ENCODE measurements at places on chromosomes 4 and X. TPM values are rescaled to one million over a fixed set of nuclear protein-coding genes. Genes with fewer than 3 reads are reported as not detected.

- no peak overlapping the region for H3K27ac ChIP-seq
- no peak overlapping the region for H3K4me3 ChIP-seq
- no peaks in the 10 kb centered on the region for H3K4me1 ChIP-seq
- no peaks in the 10 kb centered on the region for H3K36me3 ChIP-seq
- DNase-seq = no peak
These were observed 15.6 kb downstream of the XKRX start for GRCh38 chrX:100913111-100913510.

- no peak overlapping the region for H3K4me3 ChIP-seq
- H3K36me3 ChIP-seq = no peaks in the 10 kb centered on the region
- H3K27ac ChIP-seq = no peak overlapping the region
- no peak for DNase-seq
- peaks cover 5% of the 10 kb centered on the region for H3K4me1 ChIP-seq
- H3K27me3 ChIP-seq = no peaks in the 10 kb centered on the region
These were observed 209.1 kb upstream of the FAT1 start for GRCh38 chr4:186932631-186933187.

DNA sequence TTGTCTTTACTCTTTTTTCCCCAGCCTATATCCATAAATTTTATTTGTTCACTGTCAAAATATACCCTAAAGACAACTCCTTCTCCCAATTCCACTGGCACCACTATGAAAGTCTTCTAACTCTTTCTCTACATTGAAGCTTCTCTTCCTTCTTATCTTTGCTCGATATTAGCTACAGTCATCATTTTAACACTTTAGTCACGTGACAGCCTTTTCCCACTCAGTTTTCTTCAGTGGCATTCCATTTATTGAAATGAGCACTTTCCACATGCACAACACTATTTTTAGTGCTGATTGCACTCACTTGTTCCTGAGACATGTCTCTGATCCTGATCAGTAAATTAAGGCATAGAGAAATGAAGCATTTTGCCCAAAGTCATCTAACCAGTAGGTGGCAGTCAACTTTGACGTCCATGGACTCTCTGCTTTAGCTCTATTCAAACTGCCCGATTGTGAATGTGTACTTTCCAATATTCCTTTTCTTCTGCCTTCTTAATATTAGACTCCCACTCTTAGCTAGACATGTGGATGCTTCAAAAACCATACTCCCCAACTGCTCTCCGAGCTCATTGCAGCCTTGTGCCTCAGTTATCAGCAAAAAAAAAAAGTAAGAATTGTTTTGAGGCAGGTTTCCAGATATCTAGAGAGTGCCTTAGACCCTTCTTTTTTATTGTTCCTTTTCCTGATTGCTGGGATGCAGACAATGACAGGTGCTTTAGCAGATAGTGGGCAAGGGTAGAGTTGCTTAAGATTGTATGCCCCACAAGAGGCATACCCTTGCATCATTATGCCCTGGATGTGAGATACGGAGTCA lies 394.4 kb upstream of the ADGRL3 start:
- H3K27me3 ChIP-seq = no peaks in the 10 kb centered on the region
- peaks cover 3% of the 10 kb centered on the region for H3K4me1 ChIP-seq
- no peaks in the 10 kb centered on the region for H3K36me3 ChIP-seq
- DNase-seq = no peak

DNA sequence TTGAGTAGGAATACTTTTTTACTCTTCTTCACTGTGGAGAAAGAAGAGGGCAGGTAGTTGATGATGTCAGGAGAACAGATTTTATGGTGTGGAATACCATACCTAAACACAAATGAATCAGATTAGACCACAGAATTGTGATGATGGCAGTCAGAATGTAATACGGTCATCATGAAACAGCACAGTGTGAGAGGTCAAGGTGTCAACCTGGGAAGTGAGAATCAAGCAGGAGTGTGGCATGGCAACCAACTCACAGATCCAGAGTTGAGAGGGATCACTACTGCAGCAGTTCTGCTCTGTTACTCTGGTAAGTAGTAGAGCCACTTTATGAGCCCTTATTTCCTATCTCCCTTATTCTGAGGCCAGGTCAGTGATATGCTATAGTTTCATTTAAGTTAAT lies 27.7 kb downstream of the METTL14 start:
- no peaks in the 10 kb centered on the region for H3K4me1 ChIP-seq
- H3K36me3 ChIP-seq = peaks cover 4% of the 10 kb centered on the region
- no peak overlapping the region for H3K4me3 ChIP-seq
- DNase-seq = no peak
- no peak overlapping the region for H3K27ac ChIP-seq
- H3K27me3 ChIP-seq = no peaks in the 10 kb centered on the region

DNA sequence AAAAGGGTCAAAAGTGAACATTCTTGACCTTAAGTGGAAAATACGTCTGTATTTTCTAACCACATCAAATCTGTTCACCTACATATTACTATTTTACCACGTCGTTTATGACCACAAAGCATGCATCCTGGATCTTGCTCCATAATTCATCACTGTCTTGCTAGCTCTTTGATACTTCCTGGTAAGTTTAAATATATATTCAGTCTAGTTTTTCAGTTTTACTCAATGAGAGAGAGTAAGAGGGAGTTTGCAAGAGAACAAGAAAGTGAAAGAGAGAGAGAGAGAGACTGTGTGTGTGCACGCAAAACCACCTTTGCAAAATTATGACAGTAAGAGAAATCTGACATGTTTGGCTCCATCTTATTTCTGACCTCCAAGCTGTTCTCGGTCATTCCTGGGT lies 173.7 kb upstream of the GALNTL6 start:
- no peak overlapping the region for H3K4me3 ChIP-seq
- no peak overlapping the region for H3K27ac ChIP-seq
- no peaks in the 10 kb centered on the region for H3K36me3 ChIP-seq
- no peak for DNase-seq
- no peaks in the 10 kb centered on the region for H3K4me1 ChIP-seq
- H3K27me3 ChIP-seq = no peaks in the 10 kb centered on the region

DNA sequence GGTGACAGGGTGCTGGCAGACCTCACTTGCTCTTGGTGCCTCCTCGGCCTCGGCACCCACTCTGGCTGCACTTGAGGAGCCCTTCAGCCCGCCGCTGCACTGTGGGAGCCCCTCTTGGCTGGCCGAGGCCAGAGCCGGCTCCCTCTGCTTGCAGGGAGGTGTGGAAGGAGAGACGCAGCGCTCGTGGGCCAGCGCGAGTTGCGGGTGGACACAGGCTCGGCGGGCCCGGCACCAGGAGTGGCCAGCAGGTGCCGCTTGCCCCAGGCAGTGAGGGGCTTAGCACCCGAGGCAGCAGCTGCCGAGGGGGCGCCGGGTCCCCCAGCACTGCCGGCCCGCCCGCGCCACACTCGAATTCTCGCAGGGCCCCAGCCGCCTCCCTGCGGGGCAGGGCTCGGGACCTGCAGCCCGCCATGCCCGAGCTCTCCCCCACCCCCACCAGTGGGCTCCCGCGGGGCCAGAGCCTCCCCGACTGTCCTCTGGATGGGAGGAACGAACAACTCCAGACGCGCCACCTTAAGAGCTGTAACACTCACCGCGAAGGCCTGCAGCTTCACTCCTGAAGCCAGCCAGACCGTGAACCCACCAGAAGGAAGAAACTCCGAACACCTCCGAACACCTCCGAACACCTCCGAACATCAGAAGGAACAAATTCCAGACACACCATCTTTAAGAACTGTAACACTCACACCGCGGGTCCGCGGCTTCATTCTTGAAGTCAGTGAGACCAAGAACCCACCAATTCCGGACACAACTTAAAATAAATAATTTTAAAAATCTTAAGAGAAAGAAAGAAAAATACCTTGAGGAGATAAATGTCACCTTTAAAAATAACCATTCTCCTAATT lies 311.1 kb upstream of the SLC7A11 start:
- no peak for DNase-seq
- H3K27ac ChIP-seq = no peak overlapping the region
- H3K36me3 ChIP-seq = no peaks in the 10 kb centered on the region
- no peak overlapping the region for H3K4me3 ChIP-seq
- H3K4me1 ChIP-seq = peaks cover 2% of the 10 kb centered on the region
- H3K27me3 ChIP-seq = no peaks in the 10 kb centered on the region

DNA sequence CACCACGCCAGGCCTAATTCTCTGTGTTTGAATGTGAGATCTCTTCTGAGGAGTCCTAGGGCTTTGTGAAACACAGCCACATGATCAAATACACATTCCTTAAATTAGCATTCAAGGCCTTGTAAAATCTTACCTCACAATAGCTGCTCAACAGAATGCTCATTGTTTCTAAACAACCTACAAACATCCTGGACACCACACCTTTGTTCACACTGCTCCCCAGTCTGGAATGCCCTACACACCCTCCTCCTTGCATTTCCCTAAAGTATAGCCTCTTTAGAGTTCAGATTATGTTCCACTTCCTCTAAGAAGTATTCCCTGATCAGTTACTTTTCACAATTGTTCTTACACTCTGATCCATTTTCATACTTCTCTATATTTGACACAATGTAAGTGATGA lies 110.6 kb downstream of the AGTR2 start:
- no peaks in the 10 kb centered on the region for H3K36me3 ChIP-seq
- no peaks in the 10 kb centered on the region for H3K27me3 ChIP-seq
- no peak for DNase-seq
- no peak overlapping the region for H3K27ac ChIP-seq

DNA sequence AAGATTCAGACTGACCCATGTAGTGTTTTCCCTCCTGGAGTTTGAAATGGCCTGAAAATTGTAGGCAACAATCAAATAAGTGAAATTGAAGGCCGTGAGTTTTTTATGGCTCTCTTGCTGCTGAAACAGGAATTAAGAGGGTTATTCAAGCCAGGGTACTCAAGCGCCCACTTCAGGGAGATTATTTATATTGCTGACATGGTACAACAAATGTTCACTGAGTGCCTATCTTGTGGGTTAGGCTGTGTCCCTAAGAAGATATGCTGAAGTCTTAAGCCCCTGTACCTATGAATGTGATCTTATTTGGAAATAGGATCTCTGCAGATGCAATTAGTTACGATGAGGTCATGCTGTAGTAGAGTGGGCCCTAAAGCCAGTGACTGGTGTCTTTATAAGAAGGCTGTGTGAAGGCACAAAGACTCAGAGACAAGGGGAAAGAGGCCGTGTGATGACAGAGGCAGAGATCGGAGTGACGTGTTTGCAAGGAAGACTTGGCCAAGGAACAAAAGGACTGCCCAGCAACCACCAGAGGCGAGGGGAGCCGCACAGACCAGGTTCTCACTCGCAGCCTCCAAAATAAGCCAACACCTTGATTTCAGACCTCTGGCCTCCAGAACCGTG lies 72.9 kb downstream of the MED28 start:
- no peak overlapping the region for H3K4me3 ChIP-seq
- H3K27me3 ChIP-seq = no peaks in the 10 kb centered on the region
- DNase-seq = no peak
- H3K4me1 ChIP-seq = no peaks in the 10 kb centered on the region
- H3K27ac ChIP-seq = no peak overlapping the region
- H3K36me3 ChIP-seq = no peaks in the 10 kb centered on the region

- peaks cover 3% of the 10 kb centered on the region for H3K36me3 ChIP-seq
- no peaks in the 10 kb centered on the region for H3K4me1 ChIP-seq
- H3K27me3 ChIP-seq = no peaks in the 10 kb centered on the region
- no peak overlapping the region for H3K27ac ChIP-seq
- no peak for DNase-seq
These were observed 93.0 kb upstream of the STS start for GRCh38 chrX:7054219-7055216.

GRCh38 chr4:173074501-173074946 lies 94.1 kb upstream of the GALNT7 start:
- H3K27ac ChIP-seq = no peak overlapping the region
- H3K36me3 ChIP-seq = no peaks in the 10 kb centered on the region
- H3K4me1 ChIP-seq = no peaks in the 10 kb centered on the region
- DNase-seq = no peak

DNA sequence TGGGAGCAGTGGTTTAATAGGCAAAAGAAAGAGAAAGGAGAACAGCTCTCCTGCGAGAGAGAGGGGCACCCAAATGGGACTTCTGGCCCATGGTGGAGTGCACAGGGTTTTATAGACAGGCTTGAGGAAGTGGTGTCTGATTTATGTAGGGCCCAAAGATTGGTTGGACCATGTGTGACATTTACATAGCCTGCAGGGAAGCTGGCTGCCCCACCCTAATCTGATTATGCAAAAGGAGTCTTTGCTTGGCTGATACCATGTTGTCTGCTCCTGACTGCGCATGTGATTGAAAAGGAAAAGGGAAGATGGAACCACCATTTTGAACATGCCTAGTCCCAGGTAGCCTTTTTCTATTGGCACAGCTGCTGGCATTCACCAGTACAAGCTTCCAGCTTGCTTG lies 100.0 kb upstream of the DIPK2B start:
- H3K36me3 ChIP-seq = no peaks in the 10 kb centered on the region
- H3K4me1 ChIP-seq = no peaks in the 10 kb centered on the region
- no peak overlapping the region for H3K27ac ChIP-seq
- H3K27me3 ChIP-seq = no peaks in the 10 kb centered on the region
- H3K4me3 ChIP-seq = no peak overlapping the region

DNA sequence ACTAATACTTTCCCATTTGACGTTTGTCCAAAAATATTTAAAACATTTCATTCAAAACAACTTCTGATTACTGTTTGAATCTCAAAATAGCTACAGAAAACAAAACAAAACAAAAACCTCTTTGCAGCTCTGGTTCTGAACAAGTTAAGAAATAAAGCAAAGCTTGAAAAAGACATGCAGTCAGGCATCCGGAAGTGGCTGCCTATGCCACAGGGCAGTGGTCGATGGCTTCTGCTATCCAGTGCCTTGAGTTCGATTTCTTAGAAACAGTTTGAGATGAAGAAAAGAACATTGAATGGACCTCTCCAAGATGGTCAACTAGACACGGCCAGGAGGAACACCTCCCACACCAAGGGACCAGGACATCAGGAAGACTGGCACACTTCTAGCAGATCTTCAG lies 125.3 kb downstream of the SCFD2 start:
- no peaks in the 10 kb centered on the region for H3K27me3 ChIP-seq
- H3K27ac ChIP-seq = no peak overlapping the region
- no peak for DNase-seq

DNA sequence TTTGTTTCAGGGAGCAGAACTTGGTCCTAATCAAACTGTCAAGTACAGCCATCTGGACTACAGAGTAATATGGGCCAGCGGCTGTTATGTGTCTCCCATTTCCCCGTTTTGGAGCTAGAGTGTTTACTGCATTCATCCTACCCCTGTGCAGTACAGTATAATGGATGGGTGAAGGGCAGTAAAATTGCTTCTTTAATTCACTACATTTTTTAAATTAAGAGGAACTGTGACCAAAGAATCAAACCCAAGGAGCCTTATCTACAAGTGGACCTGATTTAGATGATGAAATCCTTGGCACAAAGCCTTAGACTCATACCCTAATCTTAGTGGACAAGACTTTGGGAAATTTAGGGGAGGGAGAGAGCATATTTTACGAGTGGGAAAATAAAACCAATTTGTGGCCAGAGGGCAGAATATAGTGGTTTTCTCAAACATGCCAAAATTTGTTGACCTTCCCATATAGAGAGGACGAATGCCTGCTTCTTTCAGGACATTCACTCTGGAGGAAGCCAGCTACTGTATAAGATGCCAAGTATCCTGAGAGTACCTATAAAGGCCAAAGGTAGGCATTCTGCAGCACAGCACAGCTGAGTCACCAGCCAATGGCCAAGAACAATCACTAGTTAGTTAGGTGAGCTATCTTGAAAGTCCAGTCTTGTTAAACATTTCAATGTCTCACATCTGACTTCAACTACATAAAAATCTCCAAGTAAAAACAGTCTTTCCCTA lies 253.8 kb upstream of the KCNIP4 start:
- no peak overlapping the region for H3K4me3 ChIP-seq
- no peaks in the 10 kb centered on the region for H3K27me3 ChIP-seq
- no peak for DNase-seq
- H3K27ac ChIP-seq = no peak overlapping the region
- H3K36me3 ChIP-seq = no peaks in the 10 kb centered on the region
- H3K4me1 ChIP-seq = no peaks in the 10 kb centered on the region

The NLGN3 gene
- polyA plus RNA-seq = 1.2 TPM

The NALF2 gene
- polyA plus RNA-seq = 0.13 TPM

The NPY2R gene
- 7.8 TPM for polyA plus RNA-seq

The PARM1 gene
- polyA plus RNA-seq = 112 TPM

The TCEAL7 gene
- polyA plus RNA-seq = 6.7 TPM

The HDX gene
- 0.25 TPM for polyA plus RNA-seq

The SRPX gene
- 39.8 TPM for polyA plus RNA-seq
